ENCODE measurements at places on chromosomes 11 and 22.

GRCh38 chr11:43366677-43367076 lies 8.0 kb downstream of the TTC17 start:
- no peak for DNase-seq

DNA sequence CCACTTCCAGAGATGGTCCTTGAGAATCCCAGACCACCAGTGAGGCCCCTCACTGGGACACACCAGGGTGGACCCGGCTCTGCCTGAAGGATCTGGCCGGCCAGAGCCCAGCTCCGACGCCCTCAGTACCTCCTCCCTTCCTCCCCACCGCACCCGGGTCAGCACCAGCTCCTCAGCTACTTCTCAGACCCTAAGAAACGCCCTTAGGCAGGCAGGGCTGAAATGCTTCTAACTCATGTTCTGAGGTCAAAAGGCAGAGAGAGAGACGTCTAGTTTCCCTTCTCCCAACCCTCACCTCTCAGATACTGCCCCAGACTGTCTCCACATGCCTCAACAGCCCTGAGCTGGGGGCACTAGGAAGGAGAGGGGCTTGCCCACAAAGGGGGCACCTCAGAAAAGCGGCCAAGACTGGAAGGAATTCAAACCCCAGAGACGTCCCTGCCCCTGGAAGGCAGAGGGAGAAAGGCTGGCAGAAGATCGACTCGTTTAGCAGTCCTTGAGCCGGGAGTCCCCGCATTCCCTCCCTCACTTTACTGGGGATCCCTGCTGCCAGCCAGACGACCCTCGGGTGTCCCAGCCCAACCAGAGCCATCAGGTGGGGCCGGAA lies 539 bp downstream of the USH1C start:
- DNase-seq: no peak

DNA sequence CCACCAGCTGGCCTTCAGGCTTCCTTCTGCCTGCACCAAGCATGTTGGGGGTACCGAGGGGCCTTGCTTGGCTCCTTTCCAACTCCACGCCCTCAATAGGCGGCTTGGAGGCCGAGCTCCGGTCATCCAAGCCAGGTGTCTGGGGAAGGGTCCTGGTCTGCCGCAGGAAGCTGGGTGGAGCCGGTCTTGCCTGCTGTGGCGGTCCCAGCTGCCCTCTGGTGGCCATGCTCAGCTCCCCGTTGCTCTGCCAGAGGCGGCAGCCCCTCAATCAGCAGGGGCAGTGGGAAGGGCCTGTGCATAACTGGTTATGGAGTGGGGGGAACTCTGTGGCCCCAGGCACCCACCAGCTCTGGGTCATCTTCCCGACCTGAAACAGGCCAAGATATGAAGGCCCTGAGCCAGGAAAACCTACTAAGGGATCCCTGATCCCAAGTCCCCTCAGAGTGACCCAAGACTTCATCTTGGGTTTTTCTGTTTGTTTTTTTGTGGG lies 3.2 kb downstream of the ARVCF start:
- peak; percentile 61 for DNase-seq

- no peak for DNase-seq
These were observed 19.2 kb upstream of the PDE2A start for GRCh38 chr11:72693271-72693968.

DNA sequence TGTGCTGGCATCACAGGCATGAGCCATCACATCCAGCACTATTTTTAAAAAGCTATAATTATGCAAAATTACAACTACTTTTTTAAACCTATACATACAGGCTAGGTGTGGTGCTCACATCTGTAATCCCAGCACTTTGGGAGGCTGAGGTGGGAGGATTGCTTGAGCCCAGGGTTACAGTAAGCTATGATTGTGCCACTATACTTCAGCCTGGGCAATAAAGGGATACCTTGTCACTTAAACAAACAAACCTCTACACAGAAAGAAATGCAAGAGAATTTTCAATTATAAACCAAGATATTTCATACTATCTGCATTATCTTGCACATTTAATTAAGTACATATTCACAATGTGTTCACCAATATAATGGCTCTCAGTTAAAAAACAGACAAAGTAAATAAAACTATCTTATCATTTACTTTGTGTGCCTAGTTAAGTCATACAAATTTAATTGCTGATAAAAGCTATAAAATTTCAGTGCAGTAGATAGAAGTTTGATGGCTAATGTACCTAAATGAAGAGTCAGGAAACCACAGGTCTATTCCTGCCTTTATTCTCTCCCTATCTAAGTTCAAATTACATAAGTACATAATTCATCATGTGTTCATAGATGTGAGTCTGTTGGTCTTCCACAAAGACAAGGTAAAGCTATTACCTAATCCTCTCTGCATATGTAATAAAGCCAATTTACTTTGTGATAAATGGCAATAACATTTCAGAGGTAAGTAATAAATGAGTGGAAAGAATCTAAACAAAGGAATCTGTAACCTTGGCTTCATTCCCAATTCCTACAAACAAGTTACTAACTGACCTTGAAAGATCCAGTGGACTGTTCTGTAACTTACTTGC lies 9.0 kb upstream of the RDX start:
- no peak for DNase-seq
